Kasumi-1 (cell line): ENCODE measurements at places on chromosomes 5 and 9.

GRCh38 chr9:12908895-12909294 is 134.1 kb downstream of the LURAP1L start:
- no peak for DNase-seq

DNA sequence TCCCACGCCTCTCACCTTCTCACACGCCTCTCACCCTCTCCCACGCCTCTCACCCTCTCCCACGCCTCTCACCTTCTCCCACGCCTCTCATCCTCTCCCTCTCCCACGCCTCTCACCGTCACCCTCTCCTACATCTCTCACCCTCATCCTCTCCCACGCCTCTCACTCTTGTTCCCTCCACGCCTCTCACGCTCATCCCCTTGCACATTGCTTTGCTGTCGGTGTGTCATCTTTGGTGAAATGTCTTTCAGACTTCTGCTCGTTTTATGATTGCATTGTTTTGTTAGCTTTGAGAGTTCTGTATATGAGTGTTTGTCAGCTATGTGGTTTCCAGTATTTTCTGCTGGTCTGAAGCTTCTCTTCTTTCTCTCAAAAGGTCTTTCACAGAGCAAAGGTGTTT is 102.7 kb downstream of the EHMT1 start:
- DNase-seq = no peak

- DNase-seq = no peak
Measured at GRCh38 chr5:169244812-169245211, 56.1 kb downstream of the SLIT3 start.

DNA sequence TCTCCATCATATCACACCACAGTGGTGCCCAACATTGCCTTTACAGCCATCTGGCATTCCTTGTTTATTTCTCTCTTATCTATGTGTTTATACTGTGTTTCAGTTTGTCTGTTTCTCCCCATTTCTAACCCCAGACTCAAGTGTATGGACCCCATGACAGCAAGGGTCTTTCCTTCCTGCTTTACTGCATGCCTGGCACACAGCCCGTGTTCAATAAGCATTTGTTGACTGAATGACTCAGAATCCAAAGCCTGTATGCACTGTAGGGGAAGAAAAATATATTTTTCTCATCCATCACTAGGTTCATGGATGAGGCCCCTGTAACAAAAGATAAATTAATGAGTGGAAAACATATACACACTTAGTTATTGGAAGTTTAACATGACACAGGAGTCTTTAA is 190.8 kb upstream of the SEMA6A start:
- DNase-seq = no peak

GRCh38 chr5:137498301-137498735 is 808 bp downstream of the SPOCK1 start:
- no peak for DNase-seq

GRCh38 chr9:38690574-38690973 is 29.4 kb downstream of the FAM240B start:
- DNase-seq = no peak

DNA sequence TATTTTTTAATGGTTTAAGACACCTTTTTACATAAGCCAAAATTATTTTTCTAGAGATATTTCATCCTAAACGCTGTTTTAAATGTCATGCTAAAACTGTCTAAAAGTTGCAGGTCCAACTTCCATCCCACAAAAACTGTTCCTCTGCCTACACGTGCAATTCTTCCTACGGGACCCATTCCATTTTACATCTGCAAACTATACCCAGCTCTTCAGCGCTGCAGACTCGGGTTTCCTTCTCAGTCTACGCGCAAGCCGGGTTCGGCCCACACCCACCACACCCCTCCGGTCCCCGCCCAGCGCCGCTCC is 8.7 kb downstream of the RANBP6 start:
- DNase-seq = peak; percentile 73
